Sigmoid colon (tissue), 7 donors: ENCODE measurements at places on chromosomes 3 and 15. TPM values are rescaled to one million over a fixed set of nuclear protein-coding genes. Genes with fewer than 3 reads are reported as not detected.

- no peak for DNase-seq
- H3K4me1 ChIP-seq, result no peaks in the 10 kb centered on the region
- H3K27me3 ChIP-seq, result no peaks in the 10 kb centered on the region
- H3K4me3 ChIP-seq, result no peak overlapping the region
These were observed 148.1 kb downstream of the ZNF621 start for GRCh38 chr3:40672861-40673260.

The HDC gene
- 1.1 TPM for total RNA-seq

DNA sequence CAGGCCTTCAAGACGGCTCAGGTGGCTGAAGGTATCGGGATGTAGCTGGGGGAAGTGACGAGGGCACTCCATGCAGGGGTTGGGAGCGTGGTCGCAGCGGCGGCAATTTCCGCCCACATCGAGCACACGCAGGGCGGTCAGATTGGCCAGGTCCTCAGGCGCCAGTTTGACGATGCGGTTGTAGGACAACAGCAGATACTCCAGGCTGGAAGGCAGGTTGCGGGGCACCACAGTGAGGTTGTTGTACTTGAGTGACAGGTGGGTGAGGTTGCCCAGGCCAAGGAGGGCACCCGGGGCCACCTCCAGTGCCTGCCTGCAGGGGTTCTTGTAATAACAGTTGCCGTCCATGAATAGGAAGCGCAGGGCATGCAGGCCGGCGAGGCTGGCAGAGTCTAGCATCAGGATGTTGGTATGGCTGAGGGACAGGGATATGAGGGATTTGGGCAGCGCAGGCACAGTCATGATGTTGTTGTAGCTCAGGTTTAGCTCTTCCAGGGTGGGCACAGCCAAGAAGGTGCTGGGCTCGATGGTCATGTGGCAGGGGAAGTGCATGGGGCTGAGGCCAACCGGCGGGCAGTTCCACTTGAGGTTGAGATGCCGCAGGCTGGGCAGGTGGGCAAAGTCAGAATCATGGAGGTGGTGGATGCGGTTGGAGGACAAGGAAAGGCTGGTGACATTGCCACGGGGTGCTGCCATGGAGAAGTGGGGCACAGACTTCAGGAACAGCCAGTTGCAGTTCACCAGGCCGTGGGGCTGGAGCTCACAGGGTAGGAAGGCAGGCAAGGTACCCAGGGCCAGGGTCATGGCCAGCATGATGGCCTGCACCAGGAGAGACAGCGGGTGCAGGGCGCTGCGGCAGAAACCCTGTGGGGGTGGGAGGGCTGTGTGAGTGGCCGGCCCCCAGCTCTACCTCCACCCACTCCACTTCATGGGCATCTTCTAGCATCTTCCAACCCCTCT, 1.7 kb downstream of the TLR9 start:
- H3K4me1 ChIP-seq, result no peaks in the 10 kb centered on the region
- no peaks in the 10 kb centered on the region for H3K27me3 ChIP-seq
- H3K4me3 ChIP-seq, result no peak overlapping the region
- H3K27ac ChIP-seq, result no peak overlapping the region

- no peak overlapping the region for H3K4me3 ChIP-seq
- no peaks in the 10 kb centered on the region for H3K36me3 ChIP-seq
These were observed 92.6 kb downstream of the CHDH start for GRCh38 chr3:53753518-53754183.

GRCh38 chr3:139617672-139618268, 60.0 kb downstream of the NMNAT3 start:
- H3K4me3 ChIP-seq, result no peak overlapping the region
- DNase-seq, result no peak
- no peaks in the 10 kb centered on the region for H3K36me3 ChIP-seq
- H3K27me3 ChIP-seq, result no peaks in the 10 kb centered on the region
- H3K27ac ChIP-seq, result no peak overlapping the region
